A172 (cell line): ENCODE measurements at places on chromosomes 6 and 20.
A peak's percentile ranks its signal among the peaks of the same experiment; 100 is the strongest.

DNA sequence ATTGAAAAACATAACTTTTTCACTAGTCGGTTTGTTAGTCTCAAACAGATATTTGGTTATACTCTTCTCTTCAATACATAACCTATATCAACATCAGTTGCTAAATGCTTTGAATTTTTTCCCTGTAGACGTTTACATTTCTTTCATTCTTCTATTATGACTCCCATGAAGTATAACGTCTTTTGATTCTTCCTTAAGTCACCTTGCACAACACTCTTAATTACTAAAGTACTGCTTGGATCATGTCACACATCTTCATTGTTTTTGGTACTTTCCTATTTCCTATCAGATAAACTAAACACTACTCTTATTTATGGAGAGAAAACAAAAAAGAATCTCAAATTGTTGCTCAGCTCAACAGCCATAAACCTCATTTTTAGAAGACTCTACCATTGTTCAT, 23.0 kb upstream of the BMP5 start:
- peak; percentile 58 for DNase-seq

DNA sequence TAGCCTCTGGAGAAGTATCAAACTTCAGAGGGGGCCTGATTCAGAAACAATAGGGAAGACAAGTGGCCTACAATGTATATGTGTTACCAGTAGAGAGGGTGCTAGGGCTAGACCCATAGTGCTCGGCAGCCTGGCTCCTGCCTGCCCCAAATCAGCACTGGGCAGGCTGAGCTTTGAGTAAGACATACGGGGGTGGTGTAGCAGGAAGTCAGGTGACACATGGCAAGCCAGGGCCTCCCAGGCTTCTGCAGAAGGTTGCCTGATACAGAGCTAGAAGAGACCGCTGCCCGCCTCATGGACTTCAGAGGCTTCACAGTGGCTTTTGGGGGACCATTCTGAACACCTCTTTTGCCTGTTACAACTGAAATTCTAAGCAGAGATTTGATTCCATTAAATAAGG, 43.4 kb downstream of the RALY start:
- no peak for DNase-seq

GRCh38 chr6:42690151-42690702, 32.2 kb downstream of the PRPH2 start:
- no peak for DNase-seq

DNA sequence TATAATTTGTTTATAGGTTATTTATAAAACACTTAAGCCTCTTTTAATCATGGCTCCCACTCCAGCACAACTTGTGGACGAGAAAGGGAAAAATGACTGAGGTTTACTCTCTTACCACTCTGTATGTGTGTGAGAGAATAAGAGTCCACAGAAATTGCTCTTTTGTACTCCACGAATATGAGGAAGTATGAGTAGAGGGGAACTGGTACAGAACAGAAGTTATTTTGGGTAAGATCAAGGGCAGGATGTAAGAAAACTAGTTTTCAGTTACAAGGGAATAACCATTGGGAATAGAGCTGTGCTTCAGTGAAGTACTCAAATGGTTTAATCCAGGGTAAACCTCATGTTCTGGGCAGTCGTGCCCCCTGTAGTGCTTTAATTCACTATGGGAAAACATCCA, 72.6 kb downstream of the REV3L start:
- no peak for DNase-seq

DNA sequence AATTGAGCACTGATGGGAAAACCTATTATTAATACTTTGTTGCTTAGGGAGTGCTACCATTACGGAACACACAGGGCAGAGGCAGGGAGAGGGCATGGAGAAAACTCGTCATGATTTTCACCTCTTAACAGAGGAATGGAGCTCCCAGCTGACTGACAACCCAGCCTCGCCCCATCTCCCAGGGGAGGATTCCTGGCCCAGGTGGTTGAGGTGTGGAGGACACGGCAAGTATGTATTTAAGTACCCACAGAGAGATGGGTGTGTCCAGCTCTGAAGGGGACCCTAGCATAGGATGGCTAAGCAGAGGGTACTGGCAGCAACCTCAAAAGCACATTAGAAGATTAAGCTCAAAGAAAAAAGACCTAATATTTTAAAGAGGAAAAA, 261.9 kb upstream of the MOCS1 start:
- no peak for DNase-seq

- DNase-seq: no peak
Observed at GRCh38 chr6:30754631-30755030, 10.3 kb upstream of the IER3 start.

- no peak for DNase-seq
Observed at GRCh38 chr6:36618366-36619355, 24.5 kb downstream of the SRSF3 start.

DNA sequence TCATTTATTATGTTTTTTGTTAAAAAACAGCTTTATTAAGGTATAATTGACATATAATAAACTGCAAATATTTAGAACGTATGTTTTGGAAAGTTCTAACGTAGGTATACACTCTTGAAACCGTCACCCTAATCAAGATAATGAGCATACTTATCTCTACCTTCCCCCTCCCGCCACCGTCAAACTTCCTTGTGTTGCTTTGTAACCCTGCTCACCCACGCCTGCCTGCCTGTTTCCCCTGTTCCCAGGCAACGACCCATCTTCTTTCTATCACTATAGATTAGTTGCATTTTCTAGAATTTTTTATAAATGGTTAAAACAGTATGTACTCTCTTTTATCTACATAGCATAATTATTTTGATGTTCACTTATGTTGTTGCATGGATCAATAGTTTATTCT, 33.5 kb upstream of the GCLC start:
- no peak for DNase-seq

DNA sequence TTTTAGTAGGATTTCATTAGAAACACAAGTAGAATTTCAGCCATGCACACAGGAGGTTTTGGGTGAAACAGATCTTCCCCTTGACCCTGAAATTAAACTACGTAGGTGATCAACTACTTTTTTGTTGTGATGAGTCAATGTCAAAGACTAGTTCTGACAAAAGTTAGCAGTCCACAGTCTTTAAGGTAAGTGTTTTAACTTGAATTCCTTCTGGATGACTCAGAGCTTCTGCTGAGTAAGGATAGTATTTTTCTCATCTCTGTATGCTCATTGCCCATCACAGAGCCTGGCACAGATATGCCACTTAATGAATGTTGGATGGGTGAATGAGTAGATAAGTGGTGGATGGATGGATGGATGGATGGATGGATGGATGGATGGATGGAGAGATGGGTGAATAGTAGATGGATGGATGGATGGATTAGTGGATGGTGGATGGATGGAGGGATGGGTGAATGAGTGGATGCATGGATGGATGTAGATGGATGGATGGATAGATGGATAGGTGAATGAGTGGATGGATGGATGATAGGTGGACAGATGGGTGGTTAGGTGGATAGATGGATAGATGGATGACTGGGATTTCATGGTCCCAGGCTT, 165.3 kb downstream of the ZMYND8 start:
- DNase-seq: peak; percentile 63

GRCh38 chr6:111774346-111774703, 98.9 kb downstream of the FYN start:
- DNase-seq: peak; percentile 4

DNA sequence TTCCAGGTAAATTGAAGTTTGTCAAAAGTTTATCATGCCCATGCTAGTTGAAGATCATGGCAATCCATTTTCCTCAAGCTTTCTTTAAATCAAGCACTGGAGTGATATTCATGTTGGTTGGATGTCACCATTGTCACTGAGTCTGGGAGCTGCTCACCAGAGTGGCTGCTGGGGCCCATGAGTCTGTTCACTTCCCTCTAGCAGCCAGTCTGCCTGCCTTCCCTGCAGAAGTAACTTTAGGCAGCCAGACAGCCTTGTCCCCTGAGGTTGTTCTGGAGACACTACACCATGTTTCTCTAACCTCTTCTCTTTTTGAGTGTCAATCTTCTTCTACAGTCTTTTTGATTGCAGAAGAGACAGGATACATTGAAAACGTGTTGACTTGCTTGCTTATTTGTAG, 5.5 kb downstream of the SIRT5 start:
- DNase-seq: no peak

DNA sequence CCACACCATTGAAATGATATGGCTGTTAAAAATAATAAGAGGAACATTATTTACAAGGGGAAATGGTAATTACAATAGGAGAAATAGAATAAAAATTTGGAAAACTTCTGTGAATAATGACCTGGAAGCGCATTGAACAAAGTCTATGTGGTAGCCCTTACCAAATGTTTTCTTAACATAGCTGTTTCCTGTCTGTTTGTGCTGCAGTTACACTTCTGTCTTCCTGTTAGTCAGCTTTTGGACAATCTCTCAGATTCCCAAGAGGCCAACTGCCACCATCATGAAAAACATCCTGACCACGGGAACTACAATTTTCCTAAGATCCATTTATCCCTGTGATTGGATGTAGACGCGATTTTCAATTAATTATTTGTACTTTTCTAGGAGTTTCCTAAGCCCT, 754.4 kb upstream of the MARCKS start:
- peak; percentile 60 for DNase-seq

- peak; percentile 91 for DNase-seq
Observed at GRCh38 chr6:15073344-15073789, 172.5 kb upstream of the JARID2 start.

GRCh38 chr6:6455272-6455671, 133.2 kb upstream of the LY86 start:
- no peak for DNase-seq

- no peak for DNase-seq
Observed at GRCh38 chr6:47679322-47679906, 19.0 kb upstream of the ADGRF4 start.

- DNase-seq: no peak
Observed at GRCh38 chr20:22544462-22544861, 39.9 kb downstream of the FOXA2 start.

DNA sequence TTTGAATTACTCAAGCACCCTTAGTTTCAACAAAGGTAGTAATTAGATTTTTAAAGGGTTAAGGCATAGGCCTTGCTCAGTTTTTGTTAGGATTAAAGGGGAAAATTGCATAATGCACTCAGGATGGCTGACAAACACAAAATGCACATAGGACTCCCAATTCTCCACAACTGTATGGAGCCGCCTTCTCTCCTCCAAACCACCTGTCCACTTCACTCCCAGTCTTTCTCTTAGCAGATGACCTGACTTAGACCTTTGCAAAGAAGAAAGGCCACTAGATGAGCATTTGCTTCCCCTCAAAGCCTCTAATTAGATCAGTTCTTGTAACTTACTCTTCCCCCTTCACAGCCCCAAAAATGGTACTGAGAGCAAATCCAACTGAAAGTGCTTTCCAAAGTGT, 20.1 kb downstream of the NSFL1C start:
- no peak for DNase-seq

DNA sequence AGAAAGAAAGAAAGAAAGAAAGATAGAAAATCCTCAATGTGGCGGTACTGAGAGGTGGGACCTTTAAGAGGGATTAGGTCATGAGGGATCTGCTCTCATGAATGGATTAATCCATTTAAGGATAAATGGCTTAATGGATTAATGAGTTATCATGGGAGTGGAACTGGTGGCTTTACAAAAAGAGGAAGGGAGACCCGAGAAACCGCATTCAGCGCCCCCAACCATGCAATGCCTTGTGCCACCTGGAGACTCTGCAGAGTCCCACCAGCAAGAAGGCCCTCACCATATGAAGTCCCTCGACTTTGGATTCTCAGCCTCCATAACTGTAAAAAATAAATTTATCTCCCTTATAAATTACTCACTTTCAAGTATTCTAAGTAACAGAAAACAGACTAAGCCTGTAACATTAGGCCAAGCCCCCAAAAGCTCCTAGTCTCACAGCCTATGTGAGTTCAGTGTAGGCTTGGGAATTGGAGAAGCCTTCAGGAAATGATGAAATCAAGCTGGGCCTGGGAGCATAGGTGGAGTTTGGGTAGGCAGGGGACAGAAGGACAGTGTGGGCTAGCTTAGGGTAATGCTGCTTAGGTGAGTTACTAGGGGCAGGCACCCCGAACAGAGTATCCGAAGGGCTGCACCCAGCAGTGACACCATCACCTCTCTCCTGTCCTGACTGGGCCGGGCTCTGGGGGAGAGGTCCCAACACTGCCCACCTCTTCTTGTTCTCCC, 36.2 kb upstream of the RNF24 start:
- no peak for DNase-seq

DNA sequence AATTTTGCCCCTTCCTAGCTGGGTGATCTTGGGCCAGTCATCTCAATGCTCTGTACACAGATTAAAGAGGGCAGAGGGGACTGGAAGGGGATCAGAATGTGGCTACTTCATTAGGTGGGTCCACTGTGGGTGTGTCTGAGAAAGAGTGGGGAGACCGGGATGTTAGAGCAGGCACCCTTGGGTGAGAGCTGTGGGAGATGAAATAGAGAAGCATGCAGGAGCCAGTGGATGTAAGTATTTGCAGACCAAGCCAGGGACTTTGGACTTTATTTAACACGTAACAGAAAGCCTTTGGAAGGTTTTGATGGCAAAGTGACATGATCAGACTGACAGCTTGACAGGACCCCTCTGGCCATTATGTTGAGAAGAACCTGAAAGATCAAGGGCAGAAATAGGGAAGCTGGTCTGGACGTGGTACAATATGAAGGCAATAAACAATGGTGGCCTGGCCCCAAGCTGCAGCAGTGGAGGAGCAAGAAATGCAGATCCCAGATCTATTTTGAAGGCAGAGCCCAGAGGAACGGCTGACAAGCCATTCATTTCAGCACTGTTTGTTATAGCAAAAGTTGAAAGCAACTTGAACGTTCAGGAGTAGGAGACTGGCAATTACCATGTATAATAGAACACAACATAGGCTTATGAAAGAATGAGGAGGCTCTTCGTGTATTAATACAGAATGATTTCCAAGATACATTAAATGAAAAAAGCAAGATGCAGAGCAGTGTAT, 82.5 kb upstream of the ZNFX1 start:
- no peak for DNase-seq

- peak; percentile 95 for DNase-seq
Observed at GRCh38 chr6:111591370-111591900, 14.2 kb downstream of the TRAF3IP2 start.

DNA sequence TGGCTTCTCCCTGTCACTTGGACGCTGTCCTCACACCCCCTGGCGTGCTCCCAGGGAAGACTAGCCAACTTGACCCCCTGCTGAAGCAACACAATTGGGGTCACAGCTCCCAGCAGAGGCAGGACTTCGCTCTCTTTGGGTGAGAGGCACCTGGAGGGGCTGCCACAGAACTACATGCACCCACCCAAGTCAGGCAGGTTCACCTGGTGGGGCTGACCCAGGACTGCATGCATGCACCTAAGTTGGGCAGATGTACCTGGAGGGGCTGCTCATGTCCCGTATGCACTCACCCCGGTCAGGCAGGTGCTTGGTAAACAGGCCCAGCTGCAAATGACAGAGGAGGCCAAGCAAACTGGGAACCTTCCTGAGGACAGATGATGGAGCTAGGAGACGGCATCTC, 154.3 kb upstream of the RPS6KA2 start:
- DNase-seq: no peak

DNA sequence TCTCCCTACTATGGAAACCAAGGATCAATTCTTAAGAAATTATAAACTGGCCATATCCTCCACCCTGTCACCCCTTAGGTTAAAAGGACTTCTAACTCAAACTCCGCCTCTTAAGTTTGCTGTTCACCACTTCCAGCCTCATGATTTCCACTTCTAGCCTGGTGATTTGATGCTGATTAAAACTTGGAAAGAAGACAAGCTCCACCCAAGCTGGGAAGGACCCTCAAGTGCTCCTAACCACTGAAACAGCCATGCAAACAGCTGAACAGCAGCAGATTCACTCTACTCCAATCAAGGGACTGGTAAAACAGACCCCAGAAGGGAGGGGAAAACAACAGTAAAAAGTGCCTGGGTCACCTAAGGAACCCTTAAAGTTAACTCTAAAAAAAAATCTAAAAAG, 10.3 kb downstream of the LCA5 start:
- DNase-seq: no peak
